ENCODE measurements at places on chromosomes 11 and 22. TPM values are rescaled to one million over a fixed set of nuclear protein-coding genes. Genes with fewer than 3 reads are reported as not detected.
A peak's percentile ranks its signal among the peaks of the same experiment; 100 is the strongest.

DNA sequence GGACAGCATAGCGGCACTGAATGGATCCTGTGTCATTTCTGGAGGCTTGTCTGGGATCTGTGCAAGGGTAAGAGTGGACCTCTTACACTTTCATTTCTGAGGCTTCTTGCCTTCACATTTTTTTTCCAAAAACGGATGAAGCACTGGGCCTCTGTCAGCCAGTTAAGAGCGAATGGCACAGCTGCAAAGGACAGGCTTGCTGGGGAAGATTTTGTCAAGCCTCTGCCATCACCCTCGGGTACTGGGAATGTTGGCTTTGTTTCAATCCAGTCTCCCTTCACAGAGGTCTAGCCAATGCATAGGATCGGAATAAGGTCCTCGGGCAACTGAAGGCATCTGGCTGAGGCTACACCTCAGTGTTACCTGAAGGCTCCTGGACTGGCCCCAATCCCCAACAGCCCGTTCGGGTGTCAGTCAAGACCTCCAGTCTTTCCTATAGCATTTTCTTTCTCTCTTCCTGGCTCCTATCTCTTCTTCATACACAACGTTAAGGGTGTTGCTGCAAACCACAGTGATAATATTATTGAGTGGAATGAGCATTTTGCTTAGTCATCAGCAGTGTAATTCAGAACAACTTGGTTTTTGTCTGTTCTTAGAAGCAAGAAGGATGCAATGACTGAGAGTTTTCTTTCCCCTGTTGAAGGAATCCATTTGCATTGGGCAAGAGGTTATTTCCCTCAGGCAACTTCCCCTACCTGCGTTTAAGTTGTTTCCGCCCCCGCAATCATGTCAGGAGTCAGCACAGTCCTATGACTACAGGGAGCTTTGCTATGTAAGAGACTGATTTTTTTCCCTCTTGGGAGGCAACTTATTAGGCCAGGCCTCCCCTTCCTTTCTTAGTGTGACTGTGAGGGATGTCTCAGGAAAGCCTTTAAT lies 22.8 kb downstream of the NPAT start:
- peak; percentile 48 for DNase-seq

DNA sequence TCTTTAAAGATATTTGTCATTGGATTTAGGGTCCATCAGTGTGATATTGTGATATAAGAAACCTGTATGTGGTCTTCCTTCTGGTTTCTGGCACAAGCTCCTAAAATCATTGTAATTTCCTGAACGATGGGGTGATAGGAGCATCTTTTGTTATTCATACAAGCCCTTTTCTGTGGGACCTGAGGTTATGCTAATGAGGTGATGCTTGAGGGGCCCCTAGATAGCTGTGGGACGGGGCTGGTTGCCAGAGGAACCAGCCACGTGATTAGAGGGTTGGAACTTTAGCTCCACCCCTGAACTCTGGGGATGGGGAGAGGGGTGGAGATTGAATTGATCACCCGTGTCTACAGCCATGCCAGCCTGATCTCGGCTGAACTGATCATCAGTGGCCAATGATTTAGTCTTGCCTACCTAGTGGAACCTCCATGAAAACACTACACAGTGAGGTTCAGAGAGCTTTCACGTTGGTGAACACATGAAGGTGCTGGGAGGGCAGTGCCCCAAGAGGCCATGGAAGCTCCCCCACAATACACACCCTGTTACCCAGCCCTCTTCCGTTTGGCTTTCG lies 62.8 kb downstream of the BCR start:
- DNase-seq, result peak; percentile 70

DNA sequence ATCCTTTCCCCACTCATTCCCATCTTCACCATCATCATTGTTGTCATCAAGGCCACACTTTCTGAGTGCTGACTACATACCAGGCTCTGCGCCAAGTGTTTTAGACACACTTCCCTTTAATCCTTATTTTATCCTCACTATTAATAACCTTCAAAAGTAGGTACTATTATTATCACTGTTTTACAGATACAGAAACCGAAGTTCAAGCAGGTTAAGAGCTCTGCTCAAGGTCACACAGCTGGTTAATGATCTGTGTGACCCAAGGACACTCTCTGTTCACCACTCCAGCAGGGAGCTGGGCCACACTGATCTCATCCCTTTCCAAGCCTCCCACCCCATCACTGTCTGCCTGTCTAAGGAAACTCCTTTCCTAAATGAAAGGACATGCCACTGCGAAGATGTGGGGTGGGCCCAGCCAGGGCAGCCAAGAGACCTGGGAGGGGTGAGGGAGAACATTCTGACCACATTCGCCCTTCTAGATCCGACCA lies 17.2 kb upstream of the TSKU start:
- no peak for DNase-seq

- DNase-seq, result no peak
Observed at GRCh38 chr11:1458340-1459218, 28.0 kb downstream of the MOB2 start.

DNA sequence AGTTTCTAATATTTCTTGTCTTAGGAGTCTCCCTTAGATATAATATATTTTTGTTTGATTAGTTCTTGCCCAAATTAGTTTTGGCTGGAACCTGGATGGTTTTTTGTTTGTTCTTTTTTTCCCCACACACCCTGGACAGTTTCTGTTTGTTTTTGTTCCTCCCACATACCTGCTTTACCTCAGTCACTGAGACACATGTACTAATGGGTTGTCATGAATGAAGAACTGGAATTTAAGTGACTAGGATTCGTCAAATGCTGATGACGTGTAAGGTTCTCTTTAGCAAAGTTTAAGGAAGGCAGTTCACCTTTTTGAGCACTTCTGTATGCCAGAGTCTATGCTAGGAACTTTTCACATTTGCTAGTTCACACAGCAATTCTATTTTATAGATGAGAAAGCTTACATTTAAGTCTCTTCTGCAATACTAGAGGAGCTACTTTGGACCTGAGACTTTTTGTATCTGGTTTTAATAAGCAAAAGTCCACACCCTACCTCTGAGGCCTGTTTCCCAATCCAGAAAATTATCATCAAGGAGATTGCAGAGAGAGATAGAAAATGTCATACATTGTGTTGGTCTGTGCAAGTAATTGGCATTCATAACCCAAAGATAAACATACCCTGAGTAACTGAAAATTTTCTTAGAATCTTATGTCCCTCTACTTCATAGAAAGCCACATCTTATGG lies 86.7 kb upstream of the RAB1B start:
- DNase-seq, result no peak

DNA sequence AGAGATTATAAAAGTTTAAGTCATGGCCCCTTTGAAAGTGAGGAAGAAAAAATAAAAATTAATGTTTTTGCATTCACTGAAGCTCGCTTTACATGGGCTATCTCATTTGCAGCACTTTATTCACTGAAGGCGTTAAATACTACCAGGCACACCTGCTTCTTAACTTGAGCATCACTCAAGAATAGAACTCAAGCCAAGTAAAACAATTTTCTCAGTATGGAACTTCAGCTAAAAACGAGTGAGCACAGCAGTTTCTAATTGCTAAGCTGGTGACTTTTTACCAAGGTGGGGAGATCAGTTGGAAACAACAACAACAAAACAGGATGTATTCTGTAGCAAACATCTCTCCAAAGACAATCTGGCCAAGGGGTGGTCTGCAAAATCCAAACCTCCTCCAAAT lies 405.6 kb downstream of the RAB38 start:
- no peak for DNase-seq

- DNase-seq, result no peak
Observed at GRCh38 chr11:67372321-67372992, 941 bp downstream of the CLCF1 start.

DNA sequence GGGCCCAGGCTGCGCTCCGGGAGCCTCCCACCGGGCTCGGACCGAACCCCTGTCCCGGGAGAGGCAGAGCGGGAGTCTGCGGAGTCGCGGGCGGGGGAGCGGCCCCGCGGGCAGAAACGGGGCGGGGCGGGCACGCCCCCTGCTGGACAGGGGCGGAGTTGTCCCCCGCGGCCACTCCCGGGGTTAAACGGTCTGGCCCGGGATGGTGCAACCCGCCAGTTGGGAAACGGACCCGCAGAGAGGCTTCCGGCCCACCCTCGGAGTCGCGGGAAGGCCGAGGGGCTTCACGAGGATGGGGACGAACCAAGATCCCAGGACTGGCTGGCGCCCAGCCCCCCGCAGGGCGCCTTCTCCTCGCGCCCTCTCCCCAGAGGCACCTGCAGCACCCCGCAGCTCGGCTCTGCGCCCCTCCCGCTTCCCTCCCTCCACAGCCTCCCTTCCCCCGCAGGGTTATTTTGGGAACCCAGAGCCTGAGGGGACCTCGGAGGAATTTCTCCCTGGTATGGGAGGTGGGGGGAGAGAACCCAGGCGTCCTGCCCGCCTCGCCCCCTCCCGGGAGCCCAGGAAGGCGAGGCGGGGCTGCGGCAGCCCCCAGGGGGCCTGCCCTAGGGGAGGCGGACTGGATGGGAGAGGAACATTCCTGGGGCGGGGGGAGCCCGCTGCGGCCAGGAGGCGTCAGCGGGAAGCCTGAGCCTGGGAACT lies 902 bp downstream of the RASGRP2 start:
- peak; percentile 74 for DNase-seq

- DNase-seq, result peak; percentile 1
Observed at GRCh38 chr11:7251836-7252682, at the start of gene SYT9. TSS of gene SYT9 (plus strand) at chr11:7251904. CDS start at chr11:7252187, 283 bp downstream.

DNA sequence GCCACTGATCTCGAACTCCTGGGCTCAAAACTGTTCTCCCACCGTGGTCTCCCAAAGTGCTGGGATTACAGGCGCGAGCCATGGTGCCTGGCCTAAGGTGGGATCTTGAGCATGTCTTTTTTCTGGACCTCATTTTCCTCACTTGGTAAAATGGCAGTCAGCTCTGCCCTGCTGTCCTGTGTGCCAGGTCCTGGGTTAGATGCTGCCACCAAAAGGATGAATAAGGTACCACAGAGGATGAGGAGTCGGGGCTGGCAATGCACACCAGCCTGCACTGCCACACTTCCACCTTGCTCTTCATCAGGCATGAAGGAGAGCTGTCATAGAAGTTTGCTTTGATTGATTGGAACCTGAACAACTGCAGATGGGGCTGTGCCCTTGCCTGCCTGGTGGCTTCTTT lies 32.3 kb downstream of the ACO2 start:
- DNase-seq, result no peak

- DNase-seq, result no peak
Observed at GRCh38 chr22:30228509-30229359, 17.8 kb downstream of the LIF start.

DNA sequence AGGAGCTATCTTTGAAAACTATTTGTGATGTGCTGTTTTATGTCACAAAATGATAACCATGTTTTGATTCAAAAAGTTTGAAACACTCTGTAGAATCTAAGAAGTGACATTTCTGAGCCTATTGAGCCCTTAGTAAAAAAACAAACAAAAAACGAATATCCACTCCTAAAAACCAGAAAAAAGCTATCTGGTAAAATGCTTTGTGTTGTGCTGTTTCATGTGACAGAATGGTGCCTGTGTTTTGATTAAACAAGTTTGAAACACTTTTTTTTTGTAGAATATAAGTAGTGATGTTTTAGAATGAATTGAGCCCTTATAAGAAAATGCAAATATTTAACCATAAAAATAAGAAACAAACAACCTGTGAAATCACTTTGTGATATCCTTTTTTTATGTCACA lies 105.2 kb upstream of the VPREB1 start:
- no peak for DNase-seq

DNA sequence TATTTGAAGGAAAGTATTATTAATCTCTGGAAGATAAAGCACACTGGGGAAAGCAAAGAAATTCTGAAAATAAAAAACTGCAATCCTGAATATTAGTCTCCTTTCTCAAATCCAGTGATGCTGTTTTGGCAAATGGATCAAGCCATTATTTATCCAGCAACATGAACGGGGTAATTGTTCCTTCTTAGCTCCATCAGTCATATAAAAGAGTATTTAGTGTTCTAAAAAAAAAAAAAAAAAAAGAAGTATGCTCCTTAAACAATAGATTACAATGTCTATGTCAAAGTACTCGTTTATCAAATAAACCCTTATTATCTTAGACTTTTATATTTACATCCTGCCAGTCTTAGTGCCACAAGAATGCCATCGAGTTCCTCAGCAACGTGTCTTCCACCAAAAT lies 1.3 kb downstream of the RDX start:
- no peak for DNase-seq

- DNase-seq, result peak; percentile 74
Observed at GRCh38 chr11:9601037-9601875, 27.8 kb downstream of the WEE1 start.

DNA sequence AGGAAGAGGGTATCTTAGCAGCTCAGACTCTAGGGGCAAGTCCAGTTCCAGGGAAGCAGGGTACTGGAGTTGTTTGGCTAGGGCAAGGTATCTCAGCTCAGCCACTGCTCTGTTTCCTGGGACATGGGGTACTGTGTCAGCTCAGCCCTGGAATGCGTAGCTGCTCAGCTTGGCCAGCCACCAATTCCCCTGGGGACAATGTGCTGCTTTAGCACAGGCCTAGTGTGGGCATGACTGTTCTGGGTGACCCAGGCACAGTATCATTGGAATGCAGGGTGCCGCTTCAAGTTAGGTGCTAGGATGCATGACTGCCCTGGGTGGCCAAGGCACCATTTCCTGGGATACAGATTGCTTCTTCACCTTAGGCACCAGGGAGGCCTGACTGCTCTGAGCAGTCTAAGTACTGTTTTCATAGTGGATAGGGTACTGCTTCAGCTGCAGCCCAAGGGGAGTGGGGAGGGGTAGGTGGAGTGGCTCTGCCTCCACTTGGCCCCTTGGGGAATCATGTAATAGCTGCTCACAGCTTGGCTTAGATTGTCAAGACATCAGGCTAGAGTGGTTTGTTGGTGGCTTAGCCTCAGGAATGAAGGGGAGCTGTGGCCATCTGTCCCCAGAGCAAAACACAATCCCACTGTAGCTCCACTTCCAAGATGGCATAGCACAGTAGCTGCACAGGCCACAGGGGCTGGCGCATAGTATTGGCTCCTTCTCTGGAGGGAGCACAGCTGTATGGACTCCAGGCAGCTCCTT lies 36.0 kb downstream of the MADD start:
- no peak for DNase-seq

DNA sequence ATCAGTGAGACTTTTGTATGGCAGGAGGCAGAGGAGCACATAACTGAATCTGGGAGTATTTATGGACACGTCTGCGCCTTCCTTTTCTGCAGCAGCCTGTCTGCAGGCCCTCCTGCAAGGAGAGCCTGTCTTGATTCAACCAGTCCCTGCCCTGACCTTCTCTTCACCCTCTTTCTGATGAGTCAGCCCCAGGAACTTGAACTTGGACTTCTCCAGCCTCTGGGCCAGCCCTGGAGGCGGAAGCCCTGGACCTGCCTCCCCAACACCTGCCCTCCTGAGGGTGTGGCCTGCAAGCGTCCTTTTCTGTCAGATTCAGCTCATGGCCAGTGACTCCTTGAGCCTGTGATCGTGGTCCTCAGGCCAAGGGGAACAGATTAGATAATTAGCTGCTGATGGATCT lies 20.0 kb downstream of the DAGLA start:
- no peak for DNase-seq

Gene PRRG4
- 0.91 TPM for total RNA-seq

Gene MS4A12
- not detected for total RNA-seq

Gene MS4A13
- total RNA-seq, result not detected

Gene C1QTNF5
- not detected for total RNA-seq

Gene ACRV1
- total RNA-seq, result not detected

Gene CLTCL1
- total RNA-seq, result 0.64 TPM

Gene TRIM48
- not detected for total RNA-seq

Gene PLAAT5
- not detected for total RNA-seq

Gene ANKK1
- not detected for total RNA-seq

Gene OR8D1
- not detected for total RNA-seq

Gene UBQLNL
- total RNA-seq, result 0.18 TPM
